Suppressor macrophage treated with lipopolysaccharide for 4 hours (primary cell): ENCODE measurements at places on chromosomes 16 and 17.
A peak's percentile ranks its signal among the peaks of the same experiment; 100 is the strongest.

GRCh38 chr16:1159325-1159972, 6.5 kb downstream of the CACNA1H start:
- no peak for DNase-seq

DNA sequence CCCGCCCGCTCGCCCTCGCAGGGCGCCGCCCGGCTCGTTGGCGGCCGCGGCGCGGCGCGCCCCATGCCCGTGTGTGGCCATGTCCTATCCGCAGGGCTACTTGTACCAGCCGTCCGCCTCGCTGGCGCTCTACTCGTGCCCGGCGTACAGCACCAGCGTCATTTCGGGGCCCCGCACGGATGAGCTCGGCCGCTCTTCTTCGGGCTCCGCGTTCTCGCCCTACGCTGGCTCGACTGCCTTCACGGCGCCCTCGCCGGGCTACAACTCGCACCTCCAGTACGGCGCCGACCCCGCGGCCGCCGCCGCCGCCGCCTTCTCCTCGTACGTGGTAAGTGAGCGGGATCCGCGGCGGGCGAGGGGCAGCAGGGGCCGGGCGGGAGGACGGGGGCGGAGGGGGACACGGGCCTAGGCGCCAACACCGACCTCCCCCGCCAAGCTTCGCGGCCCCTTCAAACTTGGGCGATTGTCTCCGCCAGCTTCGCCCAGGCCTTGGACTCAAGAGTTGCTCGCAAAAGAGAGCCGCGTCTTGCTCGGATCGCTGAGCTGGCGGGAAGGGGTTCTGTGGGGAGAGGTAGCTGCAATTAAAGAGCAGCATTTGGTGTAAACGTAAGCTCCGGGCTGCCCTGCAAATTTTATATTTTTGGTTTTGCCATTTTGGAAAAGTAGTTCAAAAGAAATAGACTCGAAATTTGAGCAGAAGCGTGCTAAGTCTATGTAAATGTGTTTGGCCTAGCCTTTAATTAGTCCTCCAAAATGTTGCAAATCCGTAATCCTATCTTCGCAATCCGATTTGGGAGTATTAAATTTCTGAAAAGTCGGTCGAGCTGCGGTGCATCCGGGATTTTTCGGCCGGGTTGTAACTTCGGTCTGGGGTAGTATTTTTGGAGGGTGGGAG, 702 bp downstream of the IRX5 start:
- DNase-seq = peak; percentile 30

- no peak for DNase-seq
These were observed 3.5 kb downstream of the CDH13 start for GRCh38 chr16:82630219-82630618.

- no peak for DNase-seq
These were observed 70.4 kb upstream of the SMURF2 start for GRCh38 chr17:64732336-64733006.

DNA sequence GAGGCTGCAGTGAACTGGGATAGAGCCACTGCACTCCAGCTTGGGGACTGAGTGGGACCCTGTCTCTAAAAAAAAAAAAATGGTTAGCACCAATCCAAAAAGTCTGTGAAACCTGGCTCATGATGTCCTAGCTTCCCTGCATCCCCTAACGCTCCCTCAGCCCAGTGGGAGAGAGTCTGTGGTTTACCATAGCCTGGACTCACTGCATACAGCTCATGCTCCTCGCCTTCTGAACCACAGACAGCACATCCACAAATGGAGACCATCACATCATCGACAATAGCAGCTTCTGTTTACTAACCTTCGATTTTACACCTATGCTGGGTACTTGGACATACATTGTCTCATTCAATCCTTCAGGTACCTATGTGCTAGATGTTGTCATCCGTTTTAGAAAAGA, 43.6 kb downstream of the NLRC5 start:
- no peak for DNase-seq

GRCh38 chr17:10063730-10064241, 134.6 kb downstream of the GAS7 start:
- peak; percentile 98 for DNase-seq

GRCh38 chr17:69870091-69870530, 204.9 kb upstream of the KCNJ16 start:
- no peak for DNase-seq

DNA sequence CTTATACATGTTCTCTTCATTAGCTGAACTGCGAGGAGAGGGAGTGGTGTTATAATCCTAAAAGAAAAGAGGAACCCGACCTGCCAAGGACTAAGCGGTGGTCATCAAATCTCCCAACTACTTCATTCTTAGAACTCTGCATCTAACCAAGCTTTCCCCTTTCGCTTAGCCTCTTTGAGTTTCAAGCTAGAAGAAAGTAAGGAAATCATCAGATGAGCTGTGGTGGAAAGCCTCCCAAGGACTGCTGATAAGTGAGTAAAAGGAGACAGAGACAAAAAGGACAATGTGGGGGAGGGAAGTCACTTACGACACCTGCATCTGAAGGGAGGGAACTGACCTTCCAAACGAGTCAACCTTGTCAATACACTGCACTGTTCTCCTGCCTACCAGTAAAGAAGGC, 121.3 kb downstream of the TRIM37 start:
- no peak for DNase-seq

GRCh38 chr16:10100829-10101228, 81.4 kb downstream of the GRIN2A start:
- no peak for DNase-seq

DNA sequence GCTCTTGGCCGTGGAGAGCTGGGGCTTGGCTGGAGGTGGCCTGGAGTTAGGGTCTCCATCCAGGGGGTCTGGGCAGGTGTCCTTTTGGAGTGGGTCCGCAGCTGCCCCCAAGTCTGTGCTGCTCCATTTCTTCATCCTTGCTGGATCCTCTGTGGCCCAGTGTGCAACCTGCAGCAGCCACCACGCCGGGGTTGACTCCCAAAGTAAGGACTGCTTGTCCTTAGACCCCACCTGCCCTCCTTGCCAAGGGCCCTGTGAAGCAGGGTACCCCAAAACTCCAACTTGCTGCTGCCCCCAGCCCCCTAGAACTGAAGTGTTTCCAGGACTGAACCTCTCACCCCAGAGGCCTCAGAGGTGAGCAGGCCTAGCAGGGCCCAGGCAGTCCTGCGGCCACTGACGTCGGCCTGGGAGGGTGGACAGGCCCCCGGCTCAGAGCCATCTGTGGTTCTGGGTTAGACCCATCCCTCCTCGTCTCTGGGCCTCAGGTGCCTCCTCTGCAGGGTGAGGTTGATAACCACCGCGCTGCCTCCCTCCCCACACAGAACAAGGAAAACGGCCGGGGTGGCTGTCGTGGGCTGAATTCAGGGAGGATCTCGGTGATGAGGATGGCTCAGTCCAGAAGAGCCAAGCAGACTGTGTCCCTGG, 16.9 kb downstream of the TRPV1 start:
- no peak for DNase-seq

- no peak for DNase-seq
These were observed 40.7 kb upstream of the SMURF2 start for GRCh38 chr17:64702815-64703214.

GRCh38 chr17:77424585-77425344, 284.0 kb downstream of the SEC14L1 start:
- peak; percentile 70 for DNase-seq

GRCh38 chr17:83028851-83029250, 50.6 kb upstream of the METRNL start:
- no peak for DNase-seq

- DNase-seq = no peak
These were observed 166.2 kb downstream of the C16orf78 start for GRCh38 chr16:49539758-49540157.

GRCh38 chr17:30475206-30475605, 2.0 kb upstream of the GOSR1 start:
- DNase-seq = no peak
